ENCODE measurements at places on chromosomes 2 and 18.

- no peak for DNase-seq
These were observed 478.8 kb downstream of the PTPRM start for GRCh38 chr18:8045884-8046281.

- no peak for DNase-seq
These were observed 169.5 kb upstream of the COPS8 start for GRCh38 chr2:236916181-236916580.

DNA sequence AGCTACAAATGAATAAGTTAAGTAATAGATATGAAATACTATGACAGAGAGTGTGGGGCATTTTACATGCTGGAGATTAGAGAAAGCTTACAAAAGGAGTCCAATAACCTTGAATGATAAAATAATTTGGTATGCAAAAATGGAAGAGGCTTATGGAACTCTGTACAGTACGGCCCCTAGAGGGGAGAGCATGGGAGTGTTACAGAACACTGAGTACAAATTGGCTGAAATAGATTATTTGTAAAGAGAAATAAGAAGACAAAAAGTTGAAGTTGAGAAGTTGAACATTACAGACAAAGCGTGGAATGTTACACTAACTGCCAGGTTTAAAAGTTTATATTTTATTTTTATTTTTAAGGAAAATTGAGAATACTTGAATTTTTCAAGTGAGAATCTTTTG lies 192.1 kb upstream of the DOK6 start:
- DNase-seq: no peak

- DNase-seq: no peak
These were observed 3.5 kb downstream of the DNPEP start for GRCh38 chr2:219384083-219384713.

- DNase-seq: peak; percentile 4
These were observed 154.1 kb upstream of the ZNF804A start for GRCh38 chr2:184444217-184444616.

Measured in tongue (tissue), 3 donors.